ENCODE measurements at places on chromosomes 4 and X.

DNA sequence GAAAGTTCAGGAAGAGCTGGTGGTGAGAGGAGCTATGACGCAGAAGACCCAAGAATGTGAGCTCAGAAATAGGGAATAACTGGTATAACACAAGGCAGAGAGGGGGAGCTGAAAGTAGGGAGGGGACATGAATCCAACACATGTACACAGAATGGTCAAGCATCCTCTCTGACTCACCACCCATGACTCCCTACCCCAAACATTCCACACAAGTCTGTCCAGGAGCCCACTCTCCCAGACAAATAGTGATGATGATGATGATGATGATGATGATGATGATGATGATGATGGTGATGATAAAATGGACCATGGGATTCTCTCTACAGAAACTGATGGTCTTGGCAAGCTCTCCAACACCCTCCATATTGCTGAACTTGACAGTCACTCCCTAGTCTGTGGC lies 46.4 kb downstream of the NAT8L start:
- no peak for DNase-seq

DNA sequence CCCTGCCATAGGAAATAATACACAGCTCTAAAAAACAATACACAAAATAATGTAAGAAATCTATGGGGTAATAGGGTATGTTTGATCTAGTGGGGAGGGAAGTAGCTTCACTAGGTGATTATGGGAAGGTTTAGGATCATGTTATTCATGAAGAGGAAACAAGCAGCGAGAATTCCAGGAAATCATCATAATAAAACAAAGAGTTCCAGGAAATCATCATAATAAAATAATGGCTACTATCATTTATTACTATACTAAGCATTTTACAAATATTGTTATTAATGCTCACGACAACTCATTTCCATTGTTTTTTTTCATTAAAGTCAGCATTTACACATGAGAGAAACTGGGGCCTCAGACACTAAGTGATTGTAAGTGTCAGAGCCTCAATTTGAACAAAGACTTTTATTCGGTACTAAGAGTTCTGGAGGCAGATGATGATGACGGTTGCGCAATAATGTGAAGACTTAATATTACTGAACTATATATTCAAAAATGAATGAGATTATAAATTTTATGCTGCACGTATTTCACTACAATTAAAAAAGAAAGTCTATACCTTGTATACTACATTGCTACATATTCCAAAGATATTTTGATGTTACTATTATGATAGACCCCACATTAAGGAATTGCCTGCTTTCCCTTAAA lies 12.2 kb upstream of the CXCL8 start:
- DNase-seq: no peak

DNA sequence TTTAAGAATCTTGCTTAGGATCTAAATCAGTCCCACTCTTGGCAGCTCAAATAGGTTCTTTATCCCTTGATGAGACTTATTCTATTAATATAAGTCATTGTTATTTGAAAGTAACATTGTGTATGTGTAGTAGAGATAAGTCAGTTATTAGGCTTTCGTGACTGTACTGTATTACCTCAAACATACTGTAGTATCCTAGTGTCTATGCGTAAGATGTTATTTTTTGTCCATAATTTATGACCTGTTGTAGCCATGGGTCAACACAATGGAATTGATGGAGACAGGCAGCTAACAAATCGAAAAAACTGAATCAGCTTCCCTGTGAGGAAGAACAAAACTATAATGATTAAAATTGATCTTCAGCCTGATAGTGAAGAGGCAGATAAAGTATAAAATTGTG lies 41.8 kb downstream of the CLCN3 start:
- no peak for DNase-seq

GRCh38 chr4:37685161-37685822 lies 884 bp downstream of the RELL1 start:
- peak; percentile 37 for DNase-seq

DNA sequence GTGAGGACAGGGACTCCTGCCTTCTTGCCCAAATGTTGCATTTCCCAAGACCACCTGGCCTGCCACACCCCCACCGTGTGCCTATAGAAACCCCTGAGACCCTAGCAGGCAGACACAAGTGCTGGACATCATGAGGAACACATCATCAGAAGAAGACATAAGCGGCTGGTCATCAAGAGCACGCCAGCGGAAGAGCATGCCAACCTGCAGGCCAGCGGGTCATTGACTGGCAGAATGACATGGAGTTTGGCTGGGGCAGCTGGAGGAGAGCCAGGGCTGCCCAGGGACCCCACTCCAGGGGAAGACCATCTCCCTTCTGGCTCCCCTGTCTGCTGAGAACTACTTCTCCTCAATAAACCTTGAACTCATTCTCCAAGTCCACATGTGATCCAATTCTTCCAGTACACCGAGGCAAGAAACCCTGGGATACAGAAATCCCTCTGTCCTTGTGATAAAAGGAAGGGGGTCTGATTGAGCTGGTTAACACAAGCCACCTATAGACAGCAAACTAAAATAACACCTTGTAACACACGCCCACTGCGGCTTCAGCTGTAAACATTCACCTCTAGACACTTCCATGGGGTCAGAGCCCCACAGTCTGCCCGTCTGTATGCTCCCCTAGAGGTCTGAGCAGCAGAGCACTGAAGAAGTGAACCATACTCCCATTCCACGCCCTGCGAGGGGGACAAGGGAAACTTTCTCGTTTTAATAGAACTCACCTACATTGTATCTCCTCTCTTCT lies 164.8 kb upstream of the EMCN start:
- DNase-seq: no peak

GRCh38 chr4:25246680-25247611 lies 13.1 kb downstream of the PI4K2B start:
- no peak for DNase-seq

DNA sequence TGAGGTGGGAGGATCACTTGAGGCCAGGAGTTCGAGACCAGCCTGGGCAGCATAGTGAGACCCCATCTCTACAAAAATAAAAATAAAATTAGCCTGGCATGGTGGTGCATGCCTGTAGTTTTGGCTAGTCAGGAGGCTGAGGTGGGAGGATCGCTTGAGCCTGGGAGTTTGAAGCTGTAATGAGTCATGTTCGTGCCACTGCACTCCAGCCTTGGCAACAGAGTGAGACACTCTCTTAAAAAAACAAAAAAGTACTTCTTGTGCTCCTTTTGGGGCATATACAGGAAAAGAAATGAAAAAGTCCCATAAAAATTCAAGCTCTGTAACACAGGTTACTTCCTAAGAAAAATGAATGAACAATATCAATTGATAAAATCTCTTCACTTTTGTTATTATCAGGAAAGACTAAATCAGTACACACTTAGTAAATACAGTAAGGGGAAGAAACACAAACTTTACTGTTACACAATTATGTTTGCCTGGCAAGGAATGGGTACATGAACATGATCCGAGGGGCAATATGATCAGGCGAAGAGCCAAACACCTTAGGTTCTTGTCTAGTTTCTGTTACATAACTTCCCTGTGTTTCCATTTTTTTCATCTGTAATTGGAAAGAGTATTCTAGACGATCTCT lies 46.9 kb downstream of the CCDC158 start:
- DNase-seq: no peak

GRCh38 chrX:15384304-15384703 lies at the start of gene VEGFD:
Gene VEGFD (minus strand): TSS chrX:15384413. CDS start chrX:15383946, 467 bp downstream.
- DNase-seq: no peak

GRCh38 chr4:113394108-113394729 lies 344.8 kb downstream of the ANK2 start:
- no peak for DNase-seq

GRCh38 chrX:4197971-4198370 lies 484.5 kb upstream of the PRKX start:
- no peak for DNase-seq

- DNase-seq: no peak
Measured at GRCh38 chr4:151207186-151207585, 69.8 kb upstream of the PRSS48 start.

DNA sequence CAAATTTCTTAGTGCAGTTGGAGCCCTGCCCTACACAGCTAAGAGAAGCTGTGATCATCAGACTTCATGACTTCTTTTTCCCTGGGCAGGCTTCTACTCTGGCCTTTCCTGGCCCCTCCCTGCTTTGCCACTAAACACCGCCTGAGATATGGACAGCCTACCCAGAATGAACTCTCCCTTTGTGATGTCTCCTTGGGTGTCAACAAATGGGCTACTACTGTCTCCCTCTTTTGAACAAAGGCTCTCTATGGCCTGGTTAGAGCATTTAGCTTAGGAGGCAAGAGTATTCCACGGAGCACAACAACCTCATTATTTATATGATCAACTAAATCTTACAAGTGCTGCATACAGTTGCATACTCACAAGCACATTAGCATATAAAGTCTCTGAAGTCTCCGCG lies 127.6 kb upstream of the HCCS start:
- DNase-seq: no peak

DNA sequence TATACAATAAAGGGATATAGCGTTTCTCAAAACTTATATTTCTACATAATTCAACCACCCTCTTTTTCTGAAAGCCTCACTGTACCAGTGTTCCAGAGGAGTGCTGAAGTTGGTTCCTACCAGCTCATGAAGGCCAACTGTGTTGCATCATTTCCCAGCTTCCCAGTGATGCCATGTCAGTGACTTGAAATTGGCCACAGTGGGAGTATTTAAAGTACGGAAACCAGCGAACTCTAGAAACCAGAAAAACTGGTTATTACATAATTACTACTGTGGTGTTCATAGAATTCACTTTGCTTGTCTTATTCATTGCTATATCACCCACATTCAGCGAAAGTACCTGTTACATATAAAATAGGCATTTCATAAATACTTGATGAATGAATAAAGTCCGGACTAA lies 135.4 kb downstream of the GC start:
- no peak for DNase-seq

DNA sequence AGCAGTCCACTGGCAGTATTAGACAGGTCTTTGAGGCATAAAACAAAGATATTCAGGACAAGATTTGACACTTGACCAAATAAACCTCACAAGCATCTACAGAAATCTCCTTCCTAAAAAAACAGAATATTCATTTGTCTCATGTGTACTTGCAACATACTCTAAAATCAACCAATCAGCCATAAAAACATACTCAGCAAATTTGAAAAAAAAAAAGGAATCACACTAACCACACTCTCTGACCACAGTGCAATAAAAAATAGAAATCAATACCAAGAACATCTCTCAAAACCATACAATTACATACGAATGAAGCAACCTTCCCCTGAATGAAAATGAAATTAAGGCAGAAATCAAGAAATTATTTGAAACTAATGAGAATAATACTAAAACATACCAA lies 591.3 kb downstream of the FAM133A start:
- DNase-seq: no peak

- DNase-seq: no peak
Measured at GRCh38 chrX:42686706-42687105, 91.3 kb downstream of the PPP1R2C start.

DNA sequence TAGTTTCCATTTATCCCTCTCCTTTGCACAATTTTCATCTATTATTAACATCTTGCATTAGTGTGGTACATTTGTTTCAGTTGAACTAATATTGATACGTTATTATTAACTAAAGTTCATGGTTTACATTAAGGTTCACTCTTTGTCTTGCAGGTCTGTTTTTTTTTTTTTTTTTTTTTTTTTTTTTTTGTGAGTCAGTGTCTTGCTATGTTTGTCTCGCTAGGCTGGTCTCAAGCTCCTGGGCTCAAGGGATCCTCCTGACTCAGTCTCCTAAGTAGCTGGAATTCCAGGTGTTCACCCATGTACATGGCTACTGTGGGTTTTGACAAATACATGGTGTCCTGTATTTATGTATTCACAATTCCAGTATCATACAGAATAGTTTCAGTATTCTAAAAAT lies 6.8 kb downstream of the TBC1D19 start:
- no peak for DNase-seq

GRCh38 chrX:16185725-16186136 lies 18.4 kb downstream of the MAGEB17 start:
- no peak for DNase-seq

GRCh38 chrX:24245202-24245601 lies 68.7 kb downstream of the SUPT20HL2 start:
- DNase-seq: no peak

DNA sequence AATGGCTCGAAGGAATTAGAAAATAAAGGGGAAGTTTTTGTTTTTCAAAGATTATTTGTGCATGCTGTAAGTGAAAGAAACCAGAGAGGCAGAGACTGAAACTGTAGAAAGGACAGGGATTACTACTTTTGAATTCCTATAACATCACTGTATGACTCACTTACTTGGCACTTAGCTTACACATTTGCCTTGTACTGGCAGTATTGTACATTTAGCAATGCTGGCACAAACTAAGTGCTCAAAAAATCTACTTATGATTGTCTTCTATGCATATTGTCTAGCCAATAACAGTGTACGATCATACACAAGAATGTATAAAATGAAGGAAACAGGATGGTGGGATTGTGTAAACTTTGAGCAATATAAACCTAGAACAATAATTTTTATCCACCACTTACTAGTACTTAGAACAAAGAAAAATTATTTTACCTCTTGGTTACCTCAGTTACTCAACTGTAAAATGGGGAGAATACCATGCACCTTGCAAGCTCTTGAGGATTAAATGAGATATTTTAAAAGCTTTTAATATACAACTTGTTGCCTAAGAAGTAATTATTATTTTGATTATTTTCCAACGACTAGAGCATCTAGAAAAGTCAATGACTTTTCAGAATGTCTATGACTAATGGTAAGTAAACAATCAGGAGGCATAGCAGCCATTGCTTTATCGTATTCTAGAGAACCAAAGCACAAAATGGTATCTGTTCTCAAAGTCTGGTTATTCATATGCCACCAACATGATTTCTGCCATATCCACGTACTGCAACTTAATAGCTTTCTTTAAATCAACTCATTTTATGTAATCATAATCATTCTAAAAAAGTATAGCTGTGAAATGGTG lies 4.7 kb downstream of the FAM120C start:
- no peak for DNase-seq

DNA sequence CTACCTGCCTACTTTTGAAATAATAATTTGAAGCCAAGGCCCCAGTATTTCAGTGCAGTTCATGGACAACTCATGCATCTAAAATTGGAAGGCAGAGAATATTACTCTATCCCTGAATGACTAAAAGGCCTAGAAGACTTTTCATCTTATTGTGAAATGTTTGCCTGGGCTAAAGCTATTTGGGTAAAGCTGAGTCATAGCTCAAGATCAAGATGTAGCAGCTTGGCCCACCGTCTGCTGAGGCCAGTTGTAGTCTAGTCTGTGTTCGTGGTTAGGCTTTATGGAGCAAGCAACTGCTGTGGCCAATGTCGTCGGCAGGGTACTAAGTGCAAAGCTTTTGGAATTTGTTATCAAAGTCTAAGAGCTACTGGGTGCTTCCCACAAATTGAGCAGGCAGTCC lies 929.1 kb downstream of the RAB28 start:
- DNase-seq: no peak

DNA sequence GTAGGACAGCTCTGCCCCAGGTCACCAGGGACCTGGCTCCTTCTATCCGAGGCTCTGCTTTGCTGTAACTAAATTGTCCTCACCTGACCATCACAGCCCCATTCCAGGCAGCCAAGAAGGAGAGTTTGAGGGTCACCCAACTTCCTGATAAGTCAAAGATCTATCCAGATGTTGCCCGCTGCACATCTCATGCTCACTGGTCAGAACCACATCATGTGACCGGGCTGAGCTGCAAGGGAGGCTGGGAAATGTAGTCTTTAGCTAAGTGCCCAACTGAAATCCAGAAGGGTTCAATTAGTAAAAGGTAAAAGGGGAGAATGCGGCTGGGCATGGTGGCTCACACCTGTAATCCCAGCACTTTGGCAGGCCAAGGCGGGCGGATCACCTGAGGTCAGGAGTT lies 18.4 kb downstream of the HMX1 start:
- no peak for DNase-seq

GRCh38 chr4:10722957-10723356 lies 38.4 kb upstream of the CLNK start:
- DNase-seq: no peak

Measured in activated CD4-positive, alpha-beta T cell treated with anti-CD3 and anti-CD28 coated beads for 4 hours (primary cell).